ENCODE measurements at places on chromosomes 7 and 10.

DNA sequence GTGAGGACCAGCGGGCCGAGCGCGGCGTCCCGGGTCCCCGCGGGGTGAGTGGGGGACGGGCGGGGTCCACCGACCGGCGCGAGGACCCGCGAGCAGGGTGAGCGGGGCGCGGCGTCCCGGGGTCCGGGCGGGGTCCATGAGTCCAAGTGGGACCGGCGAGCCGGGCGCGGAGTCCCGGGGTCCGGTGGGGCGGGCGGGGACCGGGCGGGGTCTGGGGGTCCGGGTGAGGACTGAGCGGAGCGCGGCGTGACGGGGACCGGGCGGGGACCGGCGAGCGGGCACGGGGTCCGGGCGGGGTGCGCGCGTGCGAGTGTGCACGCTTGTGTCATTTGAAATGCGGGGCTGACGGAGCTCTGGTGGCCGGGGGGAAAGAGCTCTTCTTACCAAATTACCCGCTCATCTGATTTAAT lies 765 bp downstream of the CELF2 start:
- DNase-seq = no peak

GRCh38 chr10:133079836-133080682 lies 7.7 kb upstream of the ADGRA1 start:
- DNase-seq = no peak

- no peak for DNase-seq
These were observed 139.7 kb downstream of the EVX1 start for GRCh38 chr7:27382307-27382706.

DNA sequence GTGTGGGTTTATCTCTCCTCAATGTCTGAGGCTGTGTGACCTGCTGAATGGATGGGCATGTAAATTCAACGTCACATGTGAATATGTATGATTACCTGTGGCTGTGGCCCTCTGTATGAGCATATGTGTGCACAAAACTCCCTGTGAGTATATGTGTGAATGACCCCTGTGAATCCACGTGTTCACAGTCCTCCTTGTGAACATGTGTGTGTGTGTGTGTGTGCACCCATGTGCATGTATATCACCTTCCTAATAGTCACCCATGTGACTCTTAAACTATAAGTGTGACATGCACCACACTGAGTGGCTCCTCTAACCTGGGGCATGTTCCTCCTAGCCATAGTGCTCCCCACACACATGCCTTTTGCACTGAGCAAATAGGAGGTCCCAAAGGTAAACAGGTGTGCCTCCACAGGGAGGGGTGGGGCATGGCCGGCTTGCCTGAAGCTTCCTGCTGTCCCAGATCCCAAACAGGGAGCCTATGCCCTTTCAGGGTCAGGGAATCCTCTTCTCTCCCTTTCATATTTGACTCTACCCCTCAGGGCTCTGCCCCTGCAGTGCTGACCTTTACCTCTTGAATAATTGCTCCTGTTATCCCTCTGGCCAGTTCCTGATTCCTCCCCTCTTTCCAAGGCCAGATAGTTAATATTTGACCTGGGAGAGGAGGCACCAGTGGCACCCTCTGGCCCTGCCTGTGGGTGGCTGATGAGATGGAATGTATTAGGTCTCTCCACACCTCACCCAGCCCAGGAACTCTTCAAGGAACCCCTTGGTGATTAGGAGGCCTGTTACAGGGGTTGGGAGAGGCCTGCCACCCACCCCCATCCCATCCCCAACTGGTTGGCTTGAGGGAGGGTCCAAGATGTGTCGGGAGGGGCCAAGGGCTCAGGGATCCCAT lies 1.9 kb downstream of the SEMA4G start:
- no peak for DNase-seq

DNA sequence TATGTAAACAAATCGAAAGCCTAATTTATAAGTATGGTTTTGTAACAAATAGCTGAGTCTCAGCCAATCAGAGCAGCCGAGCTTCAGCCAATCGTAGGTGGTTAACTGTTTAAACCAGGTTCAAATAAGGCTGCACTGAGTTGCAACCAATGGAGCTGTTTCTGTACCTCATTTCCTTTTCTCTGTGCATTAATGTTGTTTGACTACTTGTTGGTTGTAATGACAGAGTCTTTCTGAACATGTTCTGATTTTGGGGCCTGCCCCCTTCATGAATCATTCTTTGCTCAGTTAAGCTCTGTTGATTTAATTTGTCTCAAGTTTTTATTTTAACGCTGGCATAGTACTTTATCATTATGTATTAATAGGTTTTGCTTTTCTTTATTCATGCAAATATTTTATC lies 14.6 kb downstream of the OTUD1 start:
- peak; percentile 36 for DNase-seq

GRCh38 chr7:122965306-122965705 lies 30.2 kb downstream of the TAS2R16 start:
- DNase-seq = no peak

GRCh38 chr7:147052818-147053217 lies 936.2 kb downstream of the CNTNAP2 start:
- DNase-seq = no peak

DNA sequence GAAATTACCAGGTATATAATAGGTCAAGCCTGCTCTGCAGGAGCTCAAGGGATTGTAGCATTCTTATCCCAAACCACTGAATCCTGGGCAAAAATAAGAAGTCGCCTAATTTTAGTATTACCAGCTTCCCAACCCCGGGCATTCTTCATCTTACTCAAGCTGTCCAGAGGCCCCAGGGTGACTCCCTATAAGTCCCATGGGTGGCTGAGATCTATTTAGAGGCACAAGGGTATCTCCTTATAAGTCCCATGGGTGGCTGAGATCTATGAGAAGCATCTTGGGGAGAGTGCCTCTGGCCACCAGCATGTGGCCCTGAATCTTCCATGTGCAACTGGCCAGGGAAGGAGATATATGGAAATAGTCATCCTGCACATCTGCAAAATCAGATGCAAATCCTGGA lies 38.9 kb downstream of the PRSS2 start:
- DNase-seq = no peak

GRCh38 chr10:19998482-19998881 lies 182.2 kb downstream of the PLXDC2 start:
- DNase-seq = no peak

DNA sequence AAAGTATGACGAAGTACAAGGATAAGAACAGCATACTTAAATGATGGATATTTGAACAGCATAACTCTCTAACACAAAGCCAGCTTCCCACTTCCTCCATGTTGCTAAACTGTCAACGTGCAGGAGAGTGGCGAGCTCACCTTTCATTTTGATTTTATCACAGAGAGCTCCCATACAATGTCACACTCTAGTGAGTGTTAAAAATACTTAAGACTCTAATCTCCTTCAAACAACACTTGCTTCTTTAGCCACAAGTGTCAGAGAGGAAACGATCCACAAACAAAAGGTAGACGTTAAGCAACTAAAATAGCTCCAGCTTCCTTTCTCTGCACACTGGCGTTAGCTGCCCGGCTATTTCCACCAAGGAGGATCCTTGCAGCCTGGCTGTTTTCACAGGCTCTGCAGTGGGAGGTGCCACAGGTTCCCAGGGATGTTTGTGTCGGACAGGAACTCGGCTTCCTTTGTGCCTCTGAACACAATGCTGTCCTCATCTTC lies 194.6 kb downstream of the COBL start:
- no peak for DNase-seq

DNA sequence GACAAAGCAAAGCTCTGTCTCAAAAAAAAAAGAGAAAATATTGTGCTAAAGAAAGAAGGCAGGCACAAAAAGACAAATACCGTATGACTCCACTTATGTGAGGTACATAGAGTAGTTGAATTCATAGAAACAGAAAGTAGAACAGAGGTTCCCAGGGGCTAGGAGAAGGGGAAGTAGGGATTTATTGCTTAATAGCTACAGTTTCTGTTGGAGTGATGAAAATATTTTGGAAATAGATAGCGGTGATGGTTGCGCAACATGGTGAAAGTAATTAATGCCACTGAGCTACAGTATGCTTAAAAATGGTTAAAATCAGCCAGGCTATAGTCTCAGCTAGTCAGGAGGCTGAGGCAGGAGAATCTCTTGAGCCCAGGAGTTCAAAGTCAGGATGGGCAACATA lies 18.5 kb upstream of the NPFFR1 start:
- no peak for DNase-seq
